Activated T-helper 1 cell treated with anti-CD3 and anti-CD28 coated beads, Interleukin-12 subunit alpha, Interleukin-12 subunit beta, Interleukin-2, Interleukin-4 antibody, amounts not matched to agents 30 ng/mL and 10 ng/mL and 1 ng/mL, durations not matched to agents 14 hours and 24 hours and 36 hours (primary cell): ENCODE measurements at places on chromosomes 11 and 22. TPM values are rescaled to one million over a fixed set of nuclear protein-coding genes. Genes with fewer than 3 reads are reported as not detected.

GRCh38 chr22:42754658-42755057 is 34.0 kb upstream of the A4GALT start:
- no peak overlapping the region for H3K27ac ChIP-seq
- H3K27me3 ChIP-seq, result peaks cover 5% of the 10 kb centered on the region
- no peaks in the 10 kb centered on the region for H3K4me1 ChIP-seq

DNA sequence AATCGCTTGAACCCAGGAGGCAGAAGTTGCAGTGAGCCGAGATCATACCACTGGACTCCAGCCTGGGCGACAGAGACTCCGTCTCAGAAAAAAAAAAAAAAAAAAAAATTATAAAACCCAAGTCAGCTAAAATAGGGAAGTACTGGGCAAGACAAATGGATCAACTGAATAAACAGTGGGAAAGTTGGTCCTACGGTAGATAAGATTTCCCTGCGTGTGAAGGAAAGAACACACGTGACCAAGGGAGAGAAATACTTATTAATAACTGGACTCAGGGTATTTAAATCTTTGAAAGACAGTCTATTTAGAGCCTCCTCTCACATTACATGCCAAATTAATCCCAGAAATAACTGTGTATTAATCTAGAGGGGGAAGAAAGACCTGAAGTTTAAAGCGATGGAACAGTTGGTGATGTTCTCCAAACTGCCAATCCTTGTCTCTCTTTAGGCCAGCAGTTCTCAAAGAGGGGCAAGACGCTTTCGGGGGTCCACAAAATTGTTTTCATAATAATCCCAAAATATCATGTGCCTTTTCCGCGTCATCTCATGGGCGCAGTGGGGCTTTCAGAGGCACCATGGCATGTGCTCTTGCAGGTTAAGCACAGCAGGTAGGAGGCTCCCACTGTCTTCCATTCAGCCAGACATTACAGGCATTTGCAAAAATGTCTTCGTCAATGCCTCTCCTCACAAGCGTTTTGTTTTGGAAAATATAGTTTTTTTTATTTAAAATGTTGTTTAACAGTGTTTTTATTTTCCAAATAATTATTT is 6.6 kb downstream of the RTL6 start:
- peaks cover 18% of the 10 kb centered on the region for H3K4me1 ChIP-seq
- DNase-seq, result no peak
- H3K36me3 ChIP-seq, result peaks cover 4% of the 10 kb centered on the region
- H3K27me3 ChIP-seq, result no peaks in the 10 kb centered on the region
- no peak overlapping the region for H3K4me3 ChIP-seq

DNA sequence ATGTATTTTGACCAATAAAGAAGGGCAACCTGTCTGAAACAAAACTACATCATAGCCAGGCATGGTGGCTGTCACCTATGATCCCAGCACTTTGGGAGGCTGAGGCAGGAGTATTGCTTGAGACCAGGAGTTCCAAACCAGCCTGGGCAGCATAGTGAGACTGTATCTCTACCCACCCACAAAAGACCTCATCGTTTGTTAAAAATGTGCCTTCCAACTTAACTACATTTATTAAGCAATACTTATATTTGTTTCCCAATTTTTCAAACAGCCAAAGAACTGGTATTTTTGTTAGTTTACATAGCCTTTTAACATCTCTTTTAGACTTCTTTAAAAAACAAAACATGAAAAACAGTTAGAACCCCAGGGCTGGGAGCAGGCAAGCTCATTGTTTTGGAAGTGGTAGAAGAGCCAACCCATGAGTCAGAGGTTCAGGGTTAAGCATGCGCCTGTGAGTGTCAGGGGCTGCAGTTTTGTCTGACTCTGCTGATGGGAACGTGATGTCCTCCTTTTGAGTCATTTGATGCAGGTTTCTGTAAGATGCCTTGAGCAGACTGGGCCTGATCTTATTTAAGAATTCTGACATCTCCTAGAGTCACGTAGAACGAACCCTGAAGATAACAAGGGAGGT is 53.9 kb upstream of the CRTAM start:
- no peaks in the 10 kb centered on the region for H3K36me3 ChIP-seq
- DNase-seq, result no peak
- no peak overlapping the region for H3K27ac ChIP-seq
- H3K27me3 ChIP-seq, result peaks cover 10% of the 10 kb centered on the region
- H3K4me1 ChIP-seq, result no peaks in the 10 kb centered on the region

Gene C11orf16
- total RNA-seq, result not detected in 2 replicates

GRCh38 chr11:30049214-30049613 is 32.4 kb upstream of the KCNA4 start:
- H3K4me1 ChIP-seq, result no peaks in the 10 kb centered on the region
- no peak overlapping the region for H3K27ac ChIP-seq
- H3K36me3 ChIP-seq, result no peaks in the 10 kb centered on the region

DNA sequence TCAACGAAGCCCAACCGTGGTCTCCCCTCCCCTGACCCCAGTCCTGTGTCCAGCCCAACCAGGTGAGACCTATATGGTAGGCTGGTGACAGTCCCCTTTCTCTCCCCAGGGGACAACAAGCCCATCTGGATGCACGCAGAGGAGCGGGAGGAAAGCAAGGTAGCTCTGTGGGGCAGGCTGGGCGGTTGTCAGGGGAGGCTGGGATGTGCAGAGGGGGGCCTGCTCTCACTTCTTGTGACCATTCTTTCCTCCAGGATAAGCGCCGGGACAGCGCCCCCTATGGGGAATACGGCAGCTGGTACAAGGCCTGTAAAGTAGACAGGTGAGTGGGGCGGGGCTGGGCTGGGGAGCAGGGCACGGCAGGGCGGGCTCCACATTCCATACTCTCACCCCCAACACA is 3.5 kb upstream of the RAB1B start:
- H3K36me3 ChIP-seq, result peaks cover 26% of the 10 kb centered on the region
- H3K4me1 ChIP-seq, result peaks cover 20% of the 10 kb centered on the region
- no peak overlapping the region for H3K27ac ChIP-seq
- H3K4me3 ChIP-seq, result no peak overlapping the region
- H3K27me3 ChIP-seq, result peaks cover 2% of the 10 kb centered on the region

Gene CASP12
- not detected in 2 replicates for total RNA-seq

- H3K36me3 ChIP-seq, result peaks cover 2% of the 10 kb centered on the region
These were observed 160.5 kb downstream of the DDX10 start for GRCh38 chr11:108825381-108825780.

Gene MFRP
- not detected in 2 replicates for total RNA-seq

DNA sequence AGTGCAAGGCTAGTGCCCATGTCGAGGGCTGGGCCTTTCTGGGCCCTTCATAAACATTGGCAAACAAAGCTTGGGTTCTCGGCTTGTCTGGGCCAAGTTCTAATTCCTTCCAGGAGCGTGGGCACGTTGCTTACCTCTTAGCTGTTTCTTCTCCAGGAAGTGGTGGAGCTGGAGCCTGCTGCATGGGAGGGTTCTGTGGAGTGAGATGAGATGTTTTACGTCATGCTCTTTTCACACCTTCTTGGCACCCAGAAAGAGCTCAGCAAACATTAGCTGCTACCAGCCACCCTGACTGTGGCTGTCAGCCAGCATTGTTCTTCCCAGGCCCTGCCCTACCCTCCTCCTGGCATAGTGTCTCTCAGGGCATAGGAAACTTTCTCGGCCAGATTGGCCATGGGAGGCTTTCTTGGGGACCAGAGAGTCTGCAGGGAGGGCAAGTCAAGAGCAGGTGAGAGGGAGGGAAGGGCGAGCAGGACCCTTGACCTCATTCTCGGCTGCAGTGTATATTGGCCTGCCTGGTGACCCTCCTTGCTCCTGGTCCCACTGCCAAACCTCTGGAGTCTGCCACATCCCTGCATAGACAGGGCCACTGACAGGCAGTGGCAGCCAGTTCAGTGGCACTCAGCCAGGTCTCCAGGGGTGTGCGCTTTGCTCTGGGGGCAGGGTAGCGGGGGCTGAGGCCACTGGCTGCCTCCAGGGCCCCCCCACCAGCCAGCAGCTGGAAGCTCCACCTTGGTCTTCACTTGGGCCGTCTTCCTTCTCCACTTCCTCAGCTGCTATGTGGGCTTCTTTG is 98.8 kb downstream of the BCR start:
- peak overlapping the region; percentile 33 for H3K4me3 ChIP-seq
- no peaks in the 10 kb centered on the region for H3K27me3 ChIP-seq
- DNase-seq, result no peak
- peaks cover 4% of the 10 kb centered on the region for H3K36me3 ChIP-seq
- H3K4me1 ChIP-seq, result peaks cover 31% of the 10 kb centered on the region

DNA sequence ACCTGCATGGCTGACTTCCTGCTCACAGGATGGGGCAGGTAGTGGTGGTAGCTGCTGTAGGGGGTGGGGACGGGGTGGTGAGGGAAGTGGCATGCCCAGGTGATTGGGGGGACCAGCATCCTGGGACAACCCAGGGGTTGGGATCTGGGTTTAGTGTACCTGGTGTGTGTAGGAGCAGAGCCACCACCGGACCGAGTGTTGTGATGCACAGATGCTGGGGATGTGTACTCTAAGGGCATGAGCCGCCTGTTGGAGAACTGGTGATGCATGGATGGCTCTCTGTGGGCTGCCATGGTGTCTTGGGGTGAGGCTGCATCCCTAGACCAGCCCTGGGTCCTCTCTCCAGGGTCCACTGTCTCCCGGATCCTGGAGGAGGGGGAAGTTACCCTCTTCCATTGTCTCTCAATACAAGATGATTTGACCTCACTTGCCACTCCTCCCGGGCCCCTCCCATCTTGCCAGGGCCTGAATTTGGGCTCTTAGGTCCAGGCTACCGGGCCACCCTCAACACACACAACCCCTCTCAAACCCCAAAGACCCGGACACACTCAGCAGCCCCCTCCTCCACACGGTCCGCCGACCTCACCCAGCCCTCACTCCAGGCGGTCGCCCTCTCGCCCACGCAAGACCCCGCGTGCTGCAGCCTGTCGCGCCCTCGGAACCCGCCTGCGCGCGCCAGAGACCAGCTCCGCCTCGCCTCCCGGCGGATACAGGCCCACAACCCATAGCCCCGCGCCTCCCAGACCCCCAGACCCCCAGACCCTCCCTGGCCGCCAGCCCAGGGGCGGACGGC is 619 bp downstream of the LRRC75B start:
- no peaks in the 10 kb centered on the region for H3K36me3 ChIP-seq
- H3K27ac ChIP-seq, result peak overlapping the region; percentile 79
- peaks cover 6% of the 10 kb centered on the region for H3K27me3 ChIP-seq

DNA sequence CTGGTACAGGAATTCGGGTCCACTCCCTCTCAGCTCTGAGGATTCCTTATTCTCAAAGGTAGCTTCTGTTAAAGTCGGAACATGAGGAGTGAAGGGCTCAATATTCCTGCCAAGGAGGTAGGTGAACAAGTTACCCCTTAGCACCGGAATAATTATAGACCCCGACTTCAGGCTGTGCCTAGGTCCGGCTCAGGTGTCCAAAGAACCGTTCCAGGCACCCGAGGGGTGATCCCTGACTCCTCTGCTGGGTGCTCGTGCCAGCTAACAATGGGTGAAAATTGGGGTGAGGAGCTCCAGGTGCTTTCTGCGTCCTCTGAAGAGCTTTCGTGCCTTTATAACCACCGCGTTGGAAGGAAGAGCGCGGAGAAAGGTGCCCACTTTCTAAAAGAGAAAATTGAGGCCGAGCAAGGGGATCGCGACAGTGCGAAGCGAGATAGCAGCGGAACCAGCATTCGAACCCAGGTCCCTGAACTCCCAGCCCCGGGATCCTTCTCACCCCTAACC is 393 bp downstream of the CYB561A3 start:
- H3K36me3 ChIP-seq, result peaks cover 20% of the 10 kb centered on the region
- no peak for DNase-seq
- peaks cover 45% of the 10 kb centered on the region for H3K4me1 ChIP-seq
- H3K4me3 ChIP-seq, result peak overlapping the region; percentile 98

DNA sequence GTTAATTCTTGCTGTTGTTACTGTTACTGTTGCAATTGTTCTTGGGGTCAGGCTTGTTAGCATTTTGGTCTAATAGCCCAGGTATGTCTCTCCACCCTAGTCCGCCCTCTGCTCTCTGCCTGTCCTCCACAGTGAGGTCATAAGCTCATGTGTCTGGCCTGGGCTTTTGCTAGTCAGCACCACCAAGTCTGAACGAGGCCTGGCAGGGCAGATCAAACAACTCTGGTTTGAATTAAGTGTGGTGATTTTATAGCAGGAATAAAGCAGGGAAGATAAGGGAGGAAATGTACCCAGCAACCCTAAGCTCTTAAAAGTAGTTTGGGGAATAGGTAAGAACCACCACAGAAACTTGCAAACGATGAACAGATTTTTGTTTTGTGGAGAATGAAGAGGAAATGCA is 98.7 kb downstream of the ABTB2 start:
- peaks cover 35% of the 10 kb centered on the region for H3K27me3 ChIP-seq
- peaks cover 6% of the 10 kb centered on the region for H3K4me1 ChIP-seq

Gene GRAMD4
- 87.1 and 90.6 TPM in 2 replicates for total RNA-seq

Gene PARVA
- total RNA-seq, result not detected in 2 replicates

Gene POTEH
- total RNA-seq, result not detected in 2 replicates

DNA sequence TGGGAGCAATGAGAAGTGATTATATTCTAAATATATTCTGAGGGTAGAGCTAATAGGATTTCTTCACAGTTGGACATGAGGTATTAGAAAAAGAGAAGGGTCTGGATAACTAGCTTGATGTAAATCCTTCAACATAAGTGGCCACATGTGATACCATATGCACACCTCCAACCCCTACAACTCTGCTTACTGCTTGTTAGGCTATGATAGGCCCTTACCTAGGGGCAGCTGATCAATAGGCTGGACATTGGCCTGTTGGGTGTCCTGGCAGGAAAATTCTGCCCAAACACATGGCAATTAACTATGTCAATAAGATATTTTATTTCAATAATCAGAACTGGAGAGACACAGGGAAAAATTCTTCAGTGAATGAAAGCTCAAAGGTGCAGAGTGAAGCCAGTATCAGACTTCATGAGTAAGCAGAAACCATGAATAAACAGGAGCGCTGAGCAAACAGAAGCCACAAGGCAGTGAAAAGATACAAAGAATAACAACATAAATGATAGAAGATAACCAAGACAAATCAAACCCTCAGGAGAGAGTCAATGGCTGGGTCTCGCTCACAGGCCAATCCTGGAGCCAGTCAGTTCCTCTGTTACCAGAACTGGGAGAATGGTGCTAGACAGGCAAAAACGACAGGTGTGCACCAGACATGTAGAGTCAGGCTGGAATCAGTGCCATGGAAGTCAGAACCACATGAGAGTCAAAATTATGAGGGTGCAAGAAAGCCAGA is 46.3 kb upstream of the PSMA1 start:
- DNase-seq, result no peak
- H3K4me1 ChIP-seq, result peaks cover 73% of the 10 kb centered on the region
- H3K4me3 ChIP-seq, result no peak overlapping the region

- H3K4me1 ChIP-seq, result peaks cover 15% of the 10 kb centered on the region
- no peaks in the 10 kb centered on the region for H3K36me3 ChIP-seq
- no peak overlapping the region for H3K4me3 ChIP-seq
These were observed 7.3 kb downstream of the INS start for GRCh38 chr11:2153581-2154194.
